ENCODE measurements at places on chromosomes 3 and 15.

DNA sequence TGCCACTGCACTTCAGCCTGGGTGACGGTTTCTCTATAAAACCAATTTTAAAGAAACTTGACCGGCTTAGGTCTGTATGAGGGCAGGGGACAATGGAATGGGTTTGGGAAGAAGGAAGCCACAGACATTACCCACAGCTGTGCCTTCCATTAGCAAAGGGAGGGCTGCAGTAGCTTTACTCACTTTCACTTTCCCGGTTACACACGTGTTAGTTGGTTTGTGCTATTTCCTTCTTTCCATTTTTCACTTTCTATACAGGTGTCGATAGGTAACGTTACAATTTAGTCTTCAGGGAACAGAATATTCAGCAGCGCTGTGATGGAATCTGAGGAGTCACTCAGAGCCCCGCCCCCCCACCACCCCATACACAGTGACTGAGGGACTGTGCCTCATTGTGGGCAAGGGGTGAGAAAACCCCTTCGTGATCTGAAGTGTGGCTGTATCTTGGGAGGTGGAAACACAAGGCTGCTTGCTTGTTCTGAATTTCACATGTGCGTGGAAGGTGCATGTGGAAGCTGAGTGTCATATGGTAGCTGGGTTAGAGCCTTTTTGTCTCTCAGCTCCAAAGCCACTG, 44.8 kb upstream of the RPL32 start:
- DNase-seq: no peak

DNA sequence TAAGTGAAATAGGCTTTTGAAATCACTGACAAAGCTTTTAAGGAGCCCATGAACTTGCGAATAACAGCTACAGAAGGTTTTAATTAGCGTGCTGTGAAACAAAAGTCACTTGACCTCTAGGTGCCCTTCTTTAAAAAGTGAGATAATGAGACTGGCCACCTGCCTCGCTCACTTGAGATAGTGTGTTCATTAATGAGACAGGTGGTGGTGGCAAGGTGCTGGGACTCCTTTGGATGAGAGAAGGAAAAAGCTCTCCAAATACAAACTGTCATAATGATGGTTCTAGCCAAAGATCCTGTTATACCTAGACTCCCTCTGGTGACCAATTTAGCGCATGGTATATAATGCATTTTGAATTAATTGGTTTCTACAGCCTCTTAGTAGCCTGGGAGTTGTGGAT, 22.7 kb upstream of the IREB2 start:
- DNase-seq: no peak

- DNase-seq: no peak
Measured at GRCh38 chr3:66322436-66322835, 101.6 kb downstream of the SLC25A26 start.

- DNase-seq: no peak
Measured at GRCh38 chr15:68199340-68199739, 5.8 kb downstream of the CALML4 start.

DNA sequence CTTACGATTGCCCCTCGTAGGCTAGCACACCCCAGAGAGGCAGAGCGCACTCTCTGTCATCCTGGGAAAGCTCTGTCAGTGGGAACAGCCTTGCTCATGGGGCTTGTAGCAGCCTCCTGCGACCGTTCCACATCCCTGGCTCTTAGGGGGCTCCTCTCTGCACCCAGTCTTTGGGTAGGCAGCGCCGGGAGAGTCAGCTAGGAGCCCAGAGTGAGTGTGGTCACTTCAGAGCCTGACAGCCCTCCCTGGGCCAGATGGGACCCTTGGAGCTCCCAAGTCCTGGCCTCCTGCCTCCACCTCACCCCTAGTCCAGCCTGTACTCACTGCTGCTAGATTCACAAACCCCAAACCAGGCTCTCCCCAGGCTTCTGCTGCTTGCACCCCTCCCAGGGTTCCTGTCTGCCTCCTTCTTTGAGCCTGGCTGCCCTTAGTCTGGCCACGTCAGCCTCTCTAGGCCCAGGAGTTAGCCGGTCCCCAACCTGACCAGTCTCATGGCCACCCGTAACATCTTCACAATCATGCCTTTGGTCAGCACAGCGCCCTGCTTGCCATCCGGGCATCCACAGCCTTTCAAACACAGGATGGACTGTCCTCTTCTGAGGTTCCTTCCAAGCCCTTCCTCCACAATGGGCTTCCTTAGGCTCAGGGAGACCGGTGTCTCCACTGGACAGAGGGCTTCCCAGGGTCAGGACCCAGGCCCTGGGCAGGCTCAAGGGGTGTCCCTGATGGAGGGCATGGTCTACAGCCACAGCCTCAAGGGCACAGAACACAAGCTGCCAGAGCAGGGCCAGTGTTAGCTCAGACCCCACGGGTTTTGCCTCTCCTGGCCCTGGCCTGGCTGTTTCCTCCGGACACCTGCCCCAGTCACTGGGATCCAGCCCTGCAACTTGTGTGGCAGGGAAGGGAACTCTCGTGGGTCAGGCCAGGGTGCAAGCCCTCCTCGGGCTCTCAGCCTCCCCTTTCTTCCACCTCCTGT, 4.6 kb downstream of the ACSBG1 start:
- no peak for DNase-seq

- DNase-seq: no peak
Measured at GRCh38 chr15:76802411-76802810, 102.7 kb downstream of the SCAPER start.

GRCh38 chr15:41828807-41829141, 882 bp downstream of the JMJD7 start:
- DNase-seq: no peak

- DNase-seq: peak; percentile 53
Measured at GRCh38 chr15:34241376-34242330, 16.8 kb downstream of the EMC4 start.

DNA sequence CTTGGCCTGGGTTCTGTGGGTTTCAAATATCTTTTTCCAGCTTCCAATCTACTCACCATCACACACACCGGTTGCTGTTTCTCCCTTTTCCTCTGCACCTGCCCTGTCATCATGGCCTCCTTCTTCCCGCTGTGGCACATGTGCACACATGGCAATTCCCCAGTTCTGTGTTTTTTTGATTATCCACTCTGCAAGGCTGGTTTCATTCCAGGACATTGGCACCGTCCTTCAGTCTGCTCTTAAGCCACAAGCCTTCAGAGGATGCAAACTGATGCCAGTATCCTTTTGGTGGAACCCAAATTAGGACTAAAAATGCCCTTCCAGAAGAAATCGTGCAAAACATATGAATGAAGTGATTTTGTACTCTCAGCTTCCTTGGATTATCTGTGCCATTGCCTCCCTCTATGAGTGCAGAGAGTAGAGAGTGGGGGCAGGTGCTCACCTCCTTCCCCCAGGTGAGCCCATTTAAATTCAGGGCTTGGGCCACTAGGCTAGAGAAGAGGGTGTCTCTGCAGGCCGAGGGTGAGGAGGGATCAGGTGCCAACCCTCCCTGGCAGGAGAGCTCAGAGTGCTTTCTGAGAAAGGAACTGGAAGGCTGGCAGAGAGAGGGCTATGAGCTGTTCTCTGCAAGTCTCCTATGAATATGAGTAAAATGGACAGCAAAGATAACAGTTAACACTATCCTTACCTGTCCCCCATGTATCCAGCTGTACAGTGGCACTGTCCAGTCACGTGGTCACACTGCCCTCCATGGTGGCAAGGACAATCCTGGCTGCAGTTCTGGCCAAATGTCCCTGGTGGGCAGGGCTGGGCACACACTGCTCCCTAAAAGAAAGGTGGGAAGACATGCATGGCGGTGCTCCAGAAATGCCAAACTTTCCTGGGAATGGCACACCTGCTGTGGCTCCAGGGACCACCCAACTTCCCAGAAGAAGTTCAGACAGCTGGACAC, 100.8 kb downstream of the RAB11A start:
- DNase-seq: no peak

GRCh38 chr3:196868297-196868661, 559 bp downstream of the SENP5 start:
- DNase-seq: peak; percentile 1

- peak; percentile 3 for DNase-seq
Measured at GRCh38 chr3:44510000-44510368, 32.5 kb upstream of the ZNF445 start.

DNA sequence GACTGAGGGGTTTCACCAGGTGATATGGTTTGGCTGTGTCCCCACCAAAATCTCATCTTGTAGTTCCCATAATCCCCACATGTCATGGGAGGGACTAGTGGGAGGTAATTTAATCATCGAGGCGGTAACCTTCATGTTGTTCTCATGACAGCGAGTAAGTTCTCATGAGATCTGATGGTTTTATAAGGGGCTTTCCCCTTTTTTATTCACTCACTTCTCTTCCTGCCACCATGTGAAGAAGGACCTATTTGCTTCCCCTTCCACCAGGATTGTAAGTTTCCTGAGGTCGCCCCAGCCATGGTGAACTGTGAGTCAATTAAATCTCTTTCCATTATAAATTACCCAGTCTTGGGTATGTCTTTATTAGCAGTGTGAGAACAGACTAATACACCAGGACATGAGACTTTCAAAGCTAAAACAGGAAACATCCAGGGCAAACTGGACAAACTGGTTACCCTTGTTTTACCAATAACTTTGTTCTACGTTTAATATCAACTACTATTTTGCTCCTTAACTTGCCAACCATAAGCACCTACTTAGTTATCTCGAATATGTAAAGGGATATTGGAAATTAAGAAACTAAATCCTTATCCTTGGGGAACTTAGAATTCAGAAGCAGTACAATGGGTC, 98.2 kb downstream of the MYH15 start:
- no peak for DNase-seq

DNA sequence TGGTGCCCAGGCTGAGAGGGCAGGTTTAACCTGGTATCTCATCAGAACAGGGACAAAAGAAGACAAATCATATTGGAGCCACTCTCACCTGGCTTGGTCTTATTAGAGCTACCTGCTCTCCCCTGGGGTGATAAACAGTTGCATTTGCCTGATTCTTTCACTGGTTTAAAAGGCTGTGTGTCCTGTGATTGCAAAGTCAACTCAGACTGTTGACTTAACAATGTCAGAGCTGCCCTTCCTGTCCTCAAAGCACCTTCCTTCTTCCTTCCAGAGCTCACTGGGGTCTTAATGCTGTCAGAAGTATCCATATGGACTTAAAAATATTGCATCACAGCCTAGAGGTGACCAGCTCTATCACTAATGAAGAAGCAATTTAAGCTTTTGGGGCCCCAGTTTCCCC, 50.5 kb upstream of the MINAR1 start:
- no peak for DNase-seq

DNA sequence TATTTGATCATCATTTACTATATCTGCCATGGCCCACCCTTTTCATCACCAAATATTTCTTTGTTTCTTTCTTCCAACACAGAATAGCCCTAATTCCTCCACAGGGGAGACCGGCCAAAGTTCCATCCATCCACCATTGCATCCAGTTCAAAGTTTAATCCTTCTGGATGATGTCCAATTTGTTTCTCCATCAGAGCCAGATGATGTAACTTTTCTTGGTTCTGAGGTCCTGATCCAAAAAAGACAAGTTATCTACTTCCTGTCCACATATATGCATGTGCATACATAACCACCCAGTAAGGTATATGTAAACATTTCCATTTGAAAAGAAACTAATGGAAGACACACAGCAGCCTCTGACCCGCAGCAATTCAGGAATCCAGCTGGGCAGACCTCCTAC, 237.3 kb downstream of the SHOX2 start:
- no peak for DNase-seq

DNA sequence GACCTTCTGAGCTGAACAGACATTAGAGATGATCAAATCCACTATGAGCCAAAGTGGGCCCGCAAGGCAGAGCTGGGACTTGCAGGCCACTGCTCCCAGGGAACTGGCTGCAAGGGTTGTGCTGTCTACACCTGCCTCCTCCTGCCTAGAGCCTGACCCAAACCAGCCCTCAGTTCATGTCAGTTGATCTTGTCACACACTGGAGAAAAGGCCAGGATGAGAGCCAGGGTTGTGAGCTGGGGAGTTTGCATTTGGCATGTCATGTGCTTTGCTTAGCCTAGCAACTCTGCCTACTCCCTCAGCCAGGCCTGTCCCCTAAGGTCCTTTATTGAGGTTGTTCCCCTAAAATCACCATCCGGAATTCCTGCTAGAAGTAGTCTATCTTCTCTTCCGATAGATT, 67.8 kb downstream of the RAB11A start:
- no peak for DNase-seq

DNA sequence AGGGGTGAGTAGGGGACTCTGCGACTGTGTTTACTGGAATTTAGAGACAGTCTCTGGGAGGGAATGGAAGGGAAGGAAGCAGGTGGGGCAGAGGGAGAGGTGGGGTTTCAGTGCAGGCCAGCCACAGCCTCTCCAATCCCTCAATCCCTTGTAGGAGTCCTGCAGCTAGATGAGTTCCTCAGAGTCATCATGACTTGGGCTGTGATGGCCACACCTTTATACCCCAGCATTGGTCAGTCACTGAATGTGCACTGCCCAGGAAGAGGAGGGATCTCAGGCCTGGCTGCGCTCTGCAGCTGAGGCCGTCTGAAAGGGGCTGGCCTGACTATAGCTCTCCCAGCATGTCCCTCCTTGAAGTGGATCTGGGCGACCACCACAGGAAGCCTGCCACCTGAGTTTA, 67.3 kb upstream of the GLCE start:
- no peak for DNase-seq

- no peak for DNase-seq
Measured at GRCh38 chr3:143208976-143209714, 89.6 kb downstream of the CHST2 start.

DNA sequence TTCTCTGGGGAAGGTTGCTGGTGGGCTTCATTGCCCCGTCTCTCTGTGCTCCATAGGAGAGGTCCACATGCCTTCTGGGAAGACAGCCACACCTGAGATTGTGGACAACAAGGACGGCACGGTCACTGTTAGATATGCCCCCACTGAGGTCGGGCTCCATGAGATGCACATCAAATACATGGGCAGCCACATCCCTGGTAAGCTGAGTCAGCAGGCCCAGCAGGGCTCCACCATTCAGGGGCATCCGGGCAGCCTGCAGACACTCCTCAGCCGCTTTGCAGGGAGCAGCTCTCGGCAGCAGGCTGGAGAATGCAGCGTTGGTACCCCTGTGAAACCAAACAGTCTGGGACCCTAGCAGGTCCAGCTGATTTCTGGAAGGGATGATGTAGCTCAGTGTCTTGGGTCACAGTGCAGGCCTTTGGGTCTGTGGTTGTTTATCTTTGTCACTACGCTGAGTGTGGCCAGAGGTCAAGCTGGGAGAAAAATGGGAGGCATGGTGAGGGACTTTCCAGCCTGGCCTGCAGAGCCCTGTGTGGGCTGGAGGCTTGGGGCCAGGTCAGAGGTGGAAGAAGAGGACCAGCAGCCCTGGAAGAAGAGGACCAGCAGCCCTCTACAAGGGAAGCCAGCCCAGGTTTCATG, 67.2 kb downstream of the DNASE1L3 start:
- no peak for DNase-seq

- DNase-seq: no peak
Measured at GRCh38 chr3:135739779-135740178, 225.7 kb upstream of the PPP2R3A start.

DNA sequence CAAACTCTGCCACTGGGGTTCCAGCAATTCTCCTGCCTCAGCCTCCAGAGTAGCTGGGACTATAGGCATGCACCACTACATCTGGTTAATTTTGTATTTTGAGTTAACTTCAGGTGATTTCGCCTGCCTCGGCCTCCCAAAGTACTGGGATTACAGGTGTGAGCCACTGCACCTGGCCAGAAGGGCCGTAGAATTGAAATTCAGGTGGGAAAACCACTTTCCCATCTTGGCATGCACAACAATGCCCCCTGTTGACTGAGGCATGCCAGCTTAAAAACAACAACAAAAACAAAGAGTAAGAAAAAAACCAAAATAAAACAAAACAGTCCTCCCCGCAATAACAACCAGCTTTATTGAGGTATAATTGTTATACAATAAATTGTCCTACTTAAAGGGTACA, 32.6 kb upstream of the RAB11A start:
- no peak for DNase-seq

GRCh38 chr3:120033596-120033995, 60.7 kb downstream of the GSK3B start:
- no peak for DNase-seq

Data from CD4-positive, alpha-beta T cell treated with Interleukin-6 at 100 ng/mL for 8 hours (primary cell).